NCI-H1694 (cell line): ENCODE measurements at places on chromosomes 3 and 15.

- no peak for DNase-seq
These were observed 25.2 kb downstream of the ITGB5 start for GRCh38 chr3:124862006-124862405.

DNA sequence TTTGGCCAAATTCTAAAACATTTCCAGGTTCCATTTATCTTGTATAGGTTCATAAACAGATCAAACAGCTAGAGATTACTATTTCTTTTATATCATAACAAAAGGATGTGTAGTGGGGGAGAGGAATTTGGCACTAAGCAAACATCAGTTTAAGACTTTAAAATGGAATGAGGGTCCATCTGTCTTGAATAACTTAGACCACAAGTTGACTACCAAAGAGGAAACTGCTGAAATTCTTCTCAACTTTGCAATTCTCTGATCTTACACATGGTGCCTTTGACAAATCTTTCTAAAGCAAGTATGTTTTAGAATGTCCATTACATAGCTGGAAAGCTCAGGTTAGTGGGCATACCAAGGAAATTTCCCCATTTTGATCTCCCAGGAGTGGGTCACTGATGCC lies 140.5 kb upstream of the ADAMTS9 start:
- DNase-seq, result no peak

DNA sequence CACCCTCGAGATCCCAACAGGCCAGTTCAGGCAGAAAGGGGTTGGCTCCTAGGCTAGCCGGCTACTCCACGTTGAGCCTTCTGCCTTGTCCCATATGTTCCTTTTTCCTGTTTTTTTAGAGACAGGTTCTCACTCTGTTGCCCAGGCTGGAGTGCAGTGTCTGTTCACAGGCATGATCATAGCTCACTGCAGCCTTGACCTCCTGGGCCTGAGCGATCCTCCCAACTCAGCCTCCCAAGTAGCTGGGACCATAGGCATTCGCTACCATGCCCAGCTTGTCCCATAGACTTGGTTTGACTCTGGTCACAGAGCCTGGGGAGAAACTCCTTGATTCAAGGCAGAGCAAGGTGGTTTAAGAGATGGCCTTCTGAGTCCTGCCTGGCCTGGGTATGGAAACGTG lies 32.3 kb downstream of the ZNF710 start:
- no peak for DNase-seq

DNA sequence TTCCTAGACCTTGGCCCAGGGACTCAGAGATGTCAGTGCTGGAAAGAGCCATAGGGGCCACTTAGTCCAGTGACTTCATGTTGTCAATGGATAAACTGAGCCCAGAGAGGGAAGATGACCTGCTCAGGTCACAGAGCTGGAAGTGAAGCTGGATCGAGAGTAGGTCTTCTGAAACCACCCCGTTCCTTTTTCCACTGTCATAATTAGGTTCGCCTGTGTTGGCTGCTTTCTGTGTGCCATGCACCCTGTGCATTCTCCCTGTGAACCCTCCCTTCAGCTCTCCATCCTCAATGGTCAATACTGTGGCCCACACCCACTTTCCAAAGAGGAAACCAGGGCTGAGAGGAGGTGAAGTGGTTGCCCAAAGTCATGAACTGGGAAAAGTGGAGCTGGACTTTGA lies 74.8 kb downstream of the CCR1 start:
- DNase-seq, result no peak

- DNase-seq, result no peak
These were observed 102.4 kb upstream of the LRIG1 start for GRCh38 chr3:66603151-66603611.
